ENCODE measurements at places on chromosomes 4 and X.

- DNase-seq, result no peak
These were observed 5.7 kb downstream of the SPON2 start for GRCh38 chr4:1166509-1167243.

DNA sequence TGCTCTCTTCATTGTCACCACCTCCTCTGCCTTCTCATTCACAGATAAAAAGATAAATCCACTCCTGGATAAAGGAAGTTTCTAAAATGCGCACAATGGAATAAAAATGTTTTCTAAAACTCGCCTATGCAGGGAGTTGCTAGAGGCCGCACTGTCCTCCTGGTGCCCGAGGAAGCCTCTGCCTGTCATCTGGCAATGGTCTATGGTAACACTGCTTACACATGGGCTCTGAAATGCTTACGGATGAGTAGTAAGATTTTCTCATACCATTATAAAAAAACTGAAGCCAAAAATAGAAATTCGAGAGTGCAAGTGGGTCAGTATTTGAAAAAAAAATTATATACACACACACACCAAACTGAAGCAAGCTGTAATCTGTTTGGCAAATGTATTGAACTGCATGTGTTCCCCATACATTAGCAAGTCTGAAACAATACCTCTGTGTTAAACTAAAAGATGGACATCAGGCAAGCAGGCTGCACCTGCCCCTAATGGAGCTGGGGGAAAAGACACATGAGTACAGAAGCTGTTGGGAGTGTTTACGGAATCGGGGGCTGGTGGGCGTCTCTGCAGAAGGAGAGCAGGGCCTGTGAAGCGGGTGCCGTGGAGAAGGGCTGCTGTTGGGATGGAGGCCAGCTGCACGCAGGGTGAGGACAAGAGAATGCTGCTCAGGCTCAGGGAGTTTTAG, 103.3 kb upstream of the FAT1 start:
- no peak for DNase-seq

- DNase-seq, result no peak
These were observed 488.3 kb downstream of the CFAP47 start for GRCh38 chrX:36407836-36408235.

- DNase-seq, result no peak
These were observed 247.0 kb downstream of the AFAP1 start for GRCh38 chr4:7692451-7693236.

- no peak for DNase-seq
These were observed 6.0 kb upstream of the BMP2K start for GRCh38 chr4:78770091-78770642.

Measured in stimulated activated CD4-positive, alpha-beta T cell treated with anti-CD3 and anti-CD28 coated beads, TNF-alpha, amount 100 ng/mL, for 1 hour (primary cell).